KG1 (cell line): ENCODE measurements at places on chromosomes 2 and 18.

DNA sequence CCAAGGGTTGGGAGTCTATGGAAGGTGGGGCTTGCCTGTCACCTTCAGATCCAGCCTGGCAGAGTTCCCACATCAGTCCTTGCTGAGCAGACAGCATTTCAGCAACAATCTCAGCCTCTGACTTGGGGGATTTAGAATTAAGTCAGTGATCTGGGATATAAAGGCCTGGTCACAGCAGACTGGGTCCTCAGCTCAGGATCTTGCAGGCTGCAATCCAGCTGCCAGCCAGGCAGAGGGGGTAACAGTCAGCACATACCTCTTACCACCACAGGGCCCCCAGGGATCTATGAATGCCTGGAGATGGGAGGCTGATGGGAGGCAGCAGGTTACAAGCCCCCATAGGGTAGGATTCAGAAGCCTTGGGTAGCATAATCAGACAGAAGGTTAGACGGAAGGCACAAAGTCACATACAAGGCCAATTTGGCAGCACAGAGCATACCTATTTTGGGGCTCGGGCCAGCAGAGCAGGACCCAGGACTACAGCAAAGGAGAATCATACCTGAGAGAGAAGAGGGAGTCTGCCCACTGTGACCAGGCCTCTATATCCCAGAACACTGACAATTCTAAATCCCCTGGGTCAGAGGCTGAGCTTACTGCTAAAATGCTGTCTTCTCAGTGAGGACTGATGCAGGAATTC lies 163.5 kb downstream of the MTCL1 start:
- DNase-seq = no peak

DNA sequence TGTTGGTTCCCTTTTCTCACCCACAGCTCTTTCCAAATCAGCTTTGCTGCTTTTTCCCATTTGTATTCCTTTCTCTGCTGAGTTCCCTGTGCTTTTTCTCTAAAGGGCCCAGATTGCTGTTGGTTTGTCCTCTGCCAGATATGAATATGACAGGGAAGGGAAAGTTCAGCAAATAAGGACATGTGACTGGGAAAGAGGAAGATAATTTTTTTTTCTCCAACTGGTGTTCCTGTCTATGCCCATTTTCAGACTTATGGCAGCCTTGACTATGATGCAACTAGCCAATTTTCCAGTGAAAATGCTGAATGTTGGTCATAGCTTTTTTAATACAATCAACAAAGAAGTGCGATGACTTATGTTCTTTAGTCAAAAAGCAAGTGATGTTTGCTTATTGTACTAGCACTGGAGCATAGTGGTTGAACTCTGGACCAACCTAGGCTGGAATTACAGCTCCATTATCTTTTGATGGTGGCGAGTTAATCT lies 7.7 kb downstream of the MDH1 start:
- no peak for DNase-seq

GRCh38 chr2:61811821-61812220 lies 42.0 kb downstream of the FAM161A start:
- DNase-seq = no peak

DNA sequence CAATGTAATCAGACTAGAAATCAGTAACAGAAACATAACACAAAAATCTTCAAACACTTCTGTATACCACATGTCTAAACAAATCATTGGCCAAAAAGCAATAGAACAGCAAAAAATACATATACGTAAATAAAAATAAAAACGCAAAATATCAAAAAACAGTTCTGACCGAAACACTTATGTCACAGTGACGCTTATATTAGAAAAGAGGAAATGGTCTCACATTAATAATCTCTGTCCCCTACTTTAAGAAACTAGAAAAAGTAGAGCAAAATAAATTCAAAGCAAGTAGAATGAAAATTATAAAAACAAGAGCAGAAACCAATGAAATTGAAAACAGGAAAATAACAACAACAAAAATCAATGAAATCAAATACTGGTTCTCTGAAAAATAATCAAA lies 41.9 kb downstream of the TMEM131 start:
- DNase-seq = no peak

- DNase-seq = no peak
These were observed 300.7 kb upstream of the UBE2E3 start for GRCh38 chr2:180679693-180680092.

GRCh38 chr2:27170581-27171337 lies 22.0 kb downstream of the TCF23 start:
- no peak for DNase-seq

GRCh38 chr18:79781331-79781941 lies 16.3 kb upstream of the KCNG2 start:
- no peak for DNase-seq
